ENCODE measurements at places on chromosomes 7 and 10.

DNA sequence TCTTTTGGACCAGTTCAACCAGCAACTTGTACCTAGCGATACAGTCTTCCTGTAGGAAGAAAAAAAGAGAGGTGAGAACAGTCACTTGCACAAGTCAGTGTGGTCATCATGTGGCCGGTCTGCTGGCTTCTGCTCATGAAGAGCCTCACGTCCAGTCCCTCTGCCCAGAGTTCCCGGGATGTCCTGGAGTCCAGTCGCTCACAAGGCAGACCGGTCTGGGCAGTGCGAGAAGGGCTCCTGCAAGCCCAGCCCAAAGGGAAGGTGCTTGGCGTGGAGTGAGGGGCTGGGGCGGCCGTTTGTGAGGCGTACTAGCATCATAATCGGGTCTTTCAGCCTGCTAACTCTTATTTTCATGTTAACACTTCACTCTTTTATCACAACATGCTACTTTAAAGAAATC, 222.7 kb downstream of the MLLT10 start:
- no peak for DNase-seq

DNA sequence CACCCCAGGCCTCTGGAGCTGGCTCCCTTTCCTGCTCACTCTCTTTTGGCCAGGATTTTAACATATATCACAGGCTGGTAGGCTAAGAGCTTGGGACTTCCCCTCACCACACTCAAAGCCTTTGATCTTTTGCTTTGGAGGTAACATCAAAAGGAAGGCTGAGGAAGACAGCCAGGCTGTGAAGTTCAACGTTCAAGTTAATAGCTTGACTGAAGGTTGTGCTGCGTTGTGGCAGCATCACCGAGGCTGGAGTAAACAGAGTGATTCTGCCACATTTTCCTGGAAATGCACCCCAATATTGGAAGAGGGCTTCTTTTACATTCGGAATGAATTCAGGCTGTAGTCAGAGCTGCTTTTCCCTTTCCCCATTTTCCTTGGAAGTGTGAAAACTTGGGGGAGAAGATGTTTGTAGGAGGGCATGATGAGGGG, 57.3 kb downstream of the TCF7L2 start:
- peak; percentile 42 for DNase-seq

- no peak for DNase-seq
Measured at GRCh38 chr7:42128703-42129102, 108.3 kb downstream of the GLI3 start.

GRCh38 chr7:33698041-33698440, 207.3 kb upstream of the BMPER start:
- no peak for DNase-seq

DNA sequence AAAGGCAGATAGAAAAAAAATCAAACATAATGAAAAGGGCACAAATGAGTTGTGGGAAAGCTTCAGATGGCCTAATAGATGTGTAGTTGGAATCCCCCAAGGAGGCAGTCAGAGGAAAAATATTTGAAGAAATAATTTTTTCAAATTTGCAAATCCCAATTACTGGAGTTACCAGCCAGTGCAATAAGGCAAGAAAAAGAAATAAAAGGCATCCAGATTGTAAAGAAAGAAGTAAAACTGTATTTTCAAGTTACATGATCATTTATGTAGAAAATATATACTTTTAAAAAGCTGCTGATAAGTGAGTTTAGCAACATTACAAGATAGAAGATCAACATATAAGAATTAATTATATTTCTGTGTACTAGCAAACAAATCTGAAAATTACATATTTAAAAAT, 329.0 kb downstream of the SDK1 start:
- no peak for DNase-seq

DNA sequence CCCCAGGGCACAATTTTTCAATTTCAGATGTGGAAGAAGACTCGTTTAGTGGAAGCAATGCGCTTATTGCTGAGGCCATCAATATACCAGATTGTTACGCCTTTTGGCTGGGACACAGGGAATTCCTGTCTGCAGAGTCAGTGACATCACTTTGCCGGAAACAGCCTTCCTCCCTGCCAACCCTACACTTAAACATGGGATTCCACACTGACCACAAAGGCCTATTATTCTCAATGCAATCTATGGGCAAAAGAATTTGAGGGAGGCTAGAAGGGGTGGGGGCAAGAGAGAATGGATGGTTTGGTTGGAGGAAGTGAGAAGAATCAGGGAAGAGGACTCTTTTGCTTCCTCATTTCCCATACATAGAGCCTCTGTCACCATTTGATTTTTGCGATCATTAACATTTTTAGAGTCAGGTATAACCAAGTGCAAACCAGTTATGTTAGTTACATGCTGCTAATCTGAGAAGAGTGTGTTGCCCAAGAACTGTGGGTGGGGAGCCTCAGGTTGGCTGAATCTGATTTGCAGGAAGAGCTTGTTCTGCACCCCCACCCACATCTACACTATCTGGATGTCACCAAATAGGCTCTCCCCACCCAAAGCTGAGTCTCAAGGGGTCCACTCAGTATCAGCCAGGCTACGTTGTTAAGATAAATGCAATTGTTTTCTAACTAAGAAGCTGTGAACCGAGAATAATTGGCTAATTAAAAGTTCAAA, 58.2 kb downstream of the ENTPD1 start:
- no peak for DNase-seq

GRCh38 chr10:80170641-80171040, 34.7 kb downstream of the ANXA11 start:
- DNase-seq = no peak

DNA sequence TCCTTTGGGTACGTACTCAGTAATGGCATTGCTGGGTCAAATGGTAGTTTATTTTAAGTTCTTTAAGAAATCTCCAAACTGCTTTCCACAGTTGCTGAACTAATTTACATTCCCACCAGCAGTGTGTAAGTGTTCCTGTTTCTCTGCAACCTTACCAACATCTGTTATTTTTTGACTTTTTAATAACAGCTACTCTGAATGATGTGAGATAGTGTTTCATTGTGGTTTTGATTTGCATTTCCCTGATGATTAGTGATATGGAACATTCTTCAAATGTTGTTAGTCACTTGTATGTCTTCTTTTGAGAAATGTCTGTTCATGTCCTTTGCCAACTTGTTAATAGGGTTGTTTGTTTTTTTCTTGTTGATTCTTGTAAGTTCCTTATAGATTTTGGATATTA, 558.9 kb downstream of the SH2D4B start:
- no peak for DNase-seq

DNA sequence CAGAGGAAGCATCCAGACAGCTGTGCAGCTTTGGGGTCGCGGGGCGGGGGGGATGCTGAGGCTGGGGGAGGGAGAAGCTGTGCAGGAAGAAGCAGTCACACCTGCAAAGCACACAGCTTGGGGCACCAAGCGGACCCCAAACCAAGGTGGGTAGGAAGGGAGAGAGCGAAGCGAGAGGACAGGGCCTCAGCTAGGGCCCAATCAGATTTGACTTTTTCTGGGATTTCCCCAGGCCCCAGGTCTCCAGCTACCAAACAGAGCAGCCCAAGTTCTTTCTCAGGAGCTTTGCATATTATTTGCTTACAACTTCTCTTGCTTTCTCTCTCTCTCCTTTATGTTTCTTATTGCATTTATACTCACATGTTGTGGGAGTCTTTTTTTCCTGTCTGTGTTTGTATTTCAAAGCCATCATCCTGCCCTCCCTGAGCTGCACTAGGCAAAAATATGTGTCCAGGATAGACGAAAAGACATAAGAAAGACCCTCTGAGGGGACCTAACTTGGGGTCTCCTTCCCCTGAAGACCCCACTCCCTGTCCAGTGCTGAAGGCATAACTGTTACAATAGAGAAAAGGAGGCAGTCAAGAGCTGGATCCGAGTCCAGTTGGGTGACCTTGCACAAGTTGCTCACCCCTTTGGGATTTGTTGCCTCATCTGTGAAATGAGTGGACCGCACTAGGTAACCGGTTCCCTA, 50.6 kb upstream of the SMNDC1 start:
- DNase-seq = peak; percentile 68

- peak; percentile 36 for DNase-seq
Measured at GRCh38 chr10:49534670-49535381, 4.1 kb downstream of the ERCC6 start.

DNA sequence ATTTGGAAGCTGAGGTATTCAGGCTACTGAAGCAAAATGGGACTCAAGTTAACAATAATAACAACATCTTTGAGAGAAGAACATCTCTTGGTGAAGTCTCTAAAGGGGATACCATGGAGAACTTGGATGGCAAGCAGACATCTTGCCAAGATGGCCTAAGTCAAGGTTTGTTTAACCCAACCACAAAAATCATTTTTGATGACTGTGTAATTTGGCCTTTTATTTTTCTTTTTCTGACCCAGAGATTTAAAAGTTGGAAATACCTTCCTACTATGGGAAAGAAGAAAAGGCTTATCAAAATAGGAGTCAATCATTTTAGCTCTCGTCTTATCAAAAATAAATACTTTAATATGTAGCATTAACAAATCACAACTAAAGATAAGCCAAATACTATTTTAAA, 72.4 kb downstream of the PON1 start:
- DNase-seq = no peak

DNA sequence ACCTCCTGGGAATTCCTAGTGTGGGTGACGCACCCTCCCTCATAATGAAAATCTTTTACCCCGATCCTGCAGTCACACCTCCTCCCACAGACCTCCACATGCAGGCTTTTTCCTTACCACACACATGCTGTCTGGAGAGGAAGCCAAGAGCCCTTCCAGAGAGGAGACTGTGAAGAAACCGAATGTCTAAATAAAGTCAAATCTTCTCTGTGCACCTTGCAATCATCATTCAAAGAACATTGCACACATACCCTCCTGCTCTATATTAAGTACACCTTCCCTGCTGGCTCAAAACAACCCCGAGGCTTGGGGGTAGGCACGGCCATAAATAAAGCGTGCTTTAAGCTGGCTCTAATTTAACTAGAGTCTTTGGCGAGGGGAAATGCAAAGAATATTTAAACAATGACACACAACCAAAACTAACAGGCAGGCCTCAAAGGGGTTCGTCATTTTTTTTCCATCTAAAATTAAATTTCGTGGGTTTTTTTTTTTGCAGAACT, 34.9 kb downstream of the CALML3 start:
- DNase-seq = no peak

- no peak for DNase-seq
Measured at GRCh38 chr10:55048830-55049498, 247.9 kb upstream of the PCDH15 start.

DNA sequence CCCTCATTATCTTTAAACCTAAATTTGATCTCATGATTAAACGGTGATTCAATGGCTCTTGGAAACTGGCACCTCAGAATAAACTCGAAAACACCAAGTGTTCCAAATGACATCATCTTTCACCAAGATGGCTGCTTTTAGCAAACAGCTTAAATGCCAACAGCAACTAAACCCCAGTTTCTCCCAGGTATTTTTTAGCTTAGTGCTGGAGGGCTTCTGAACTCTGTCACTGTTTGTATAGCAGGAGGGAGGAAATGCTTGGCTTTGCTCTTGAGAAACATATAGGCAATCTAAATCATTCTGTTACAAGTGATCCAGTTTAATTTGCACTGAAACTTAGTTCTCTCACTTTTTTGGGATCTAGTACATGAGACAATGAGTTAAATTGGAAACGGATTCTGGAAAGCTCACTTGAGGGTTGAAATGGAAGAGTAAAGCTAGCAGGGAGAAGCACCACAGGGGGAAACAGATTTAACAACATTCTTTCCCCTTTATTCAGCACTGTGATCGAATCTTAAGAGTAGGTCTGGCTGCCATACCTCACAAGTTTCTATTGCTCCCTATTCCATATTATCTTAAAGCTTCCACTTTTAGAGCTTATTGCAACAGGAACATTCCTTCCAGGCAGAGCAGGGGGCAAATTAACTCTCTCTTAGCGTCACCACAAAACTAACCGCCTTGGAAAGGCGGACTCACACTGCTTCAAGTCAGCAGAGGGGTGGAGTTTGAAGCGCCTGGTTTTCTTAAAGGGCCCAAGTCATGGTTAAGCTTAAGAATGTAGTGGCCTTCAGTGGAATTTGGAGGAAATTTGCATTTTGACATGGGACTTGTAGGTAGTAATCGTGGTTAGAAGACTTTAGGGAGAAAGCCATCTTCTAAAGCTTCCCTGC, 1.8 kb upstream of the CCDC6 start:
- DNase-seq = peak; percentile 69

DNA sequence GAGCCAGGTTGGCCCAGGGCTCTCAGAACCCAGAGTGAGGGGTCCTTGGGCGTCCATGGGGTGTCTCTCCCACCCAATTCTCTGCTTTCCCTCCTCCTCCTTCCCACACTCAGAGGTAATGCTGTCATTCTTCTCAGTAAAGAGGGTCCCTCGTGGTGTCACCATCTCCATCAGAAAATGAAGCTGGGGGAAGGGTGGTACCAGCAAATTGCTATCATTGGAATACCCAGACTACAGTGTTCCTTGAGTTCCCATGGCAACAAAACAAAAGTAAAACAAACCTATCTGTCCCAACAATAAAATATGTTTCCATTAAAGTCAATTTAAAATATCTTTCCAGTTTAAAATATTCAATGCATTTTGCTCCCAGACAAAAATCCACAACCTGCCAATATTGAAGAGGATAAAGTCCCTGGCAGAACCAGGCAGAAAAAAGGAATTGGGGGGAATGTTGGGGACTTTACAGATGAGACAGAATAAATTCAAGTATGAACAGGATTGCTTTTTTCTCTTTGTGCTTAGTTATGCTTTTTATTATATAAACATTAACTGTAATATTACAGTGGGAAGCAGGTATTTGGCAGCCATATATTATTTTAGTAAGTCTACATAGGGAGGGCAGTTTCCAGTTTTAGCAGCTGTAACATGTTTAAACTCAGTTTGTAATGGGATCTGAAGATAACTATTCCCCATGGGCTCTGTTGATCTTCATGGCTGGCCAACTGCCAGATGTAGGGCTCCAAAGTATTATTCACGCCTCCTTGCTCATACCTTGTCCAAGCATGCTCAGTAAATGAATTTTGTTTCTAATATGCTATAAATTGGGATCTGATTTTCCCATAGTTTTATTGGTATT, 182.1 kb downstream of the ARID5B start:
- DNase-seq = no peak

DNA sequence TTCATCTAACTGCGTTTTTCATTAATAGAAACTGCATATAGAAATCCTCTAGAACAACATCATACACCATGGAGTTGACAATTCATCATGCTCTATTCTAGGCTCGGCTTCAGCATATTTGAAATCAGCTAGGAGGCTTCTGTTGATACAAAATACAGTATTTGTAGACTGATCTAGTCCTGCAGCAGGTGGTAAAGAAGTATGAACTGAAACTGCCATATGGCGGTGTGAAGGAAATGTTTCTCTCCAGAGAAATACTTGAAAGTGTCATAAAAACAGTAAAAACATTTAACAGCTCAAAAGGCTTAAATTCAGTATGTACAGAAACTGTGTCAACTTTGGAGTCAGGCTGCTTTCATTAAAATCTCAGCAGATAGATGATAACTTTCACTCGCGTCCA, 32.0 kb upstream of the MYO3A start:
- no peak for DNase-seq

- DNase-seq = no peak
Measured at GRCh38 chr10:128221117-128221516, 94.9 kb upstream of the MKI67 start.

Measured in activated CD4-positive, alpha-beta memory T cell treated with anti-CD3 and anti-CD28 coated beads for 36 hours (primary cell).